ENCODE measurements at places on chromosomes 1 and 21.
A peak's percentile ranks its signal among the peaks of the same experiment; 100 is the strongest.

GRCh38 chr1:13794231-13795187 is 94.5 kb downstream of the PRDM2 start:
- DNase-seq: no peak

DNA sequence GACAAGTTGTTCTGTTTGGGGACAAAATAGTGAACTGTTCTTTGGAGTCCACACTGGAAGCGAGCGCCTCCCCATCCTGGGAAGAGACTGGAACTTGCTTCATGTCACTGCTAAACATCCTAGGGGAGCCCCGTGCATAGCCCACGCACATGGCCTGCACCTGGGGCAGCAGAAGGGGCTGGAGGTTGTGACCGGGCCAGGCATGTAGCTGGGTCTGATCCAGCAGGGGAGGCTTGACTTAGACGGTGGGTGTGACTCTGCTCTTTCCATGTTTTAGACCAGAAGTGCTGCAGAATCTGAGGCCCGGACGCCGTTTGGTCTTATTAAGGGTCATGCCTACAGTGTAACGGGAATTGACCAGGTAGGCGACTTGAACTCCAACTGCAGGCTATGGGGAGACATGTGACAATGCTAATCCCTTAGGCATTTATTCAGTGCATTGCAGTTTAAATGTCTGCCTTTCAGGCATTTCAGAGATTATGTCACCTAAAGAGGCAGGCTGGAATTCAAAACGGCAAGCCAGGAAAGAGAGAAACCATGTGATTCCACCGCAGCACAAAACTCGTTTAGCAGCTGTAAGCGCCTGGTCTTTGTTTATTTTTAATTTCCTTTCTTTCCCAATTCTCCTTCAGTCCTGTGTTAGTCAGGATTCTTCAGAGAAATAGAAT is 21.8 kb downstream of the CAPN9 start:
- no peak for DNase-seq

- peak; percentile 83 for DNase-seq
Measured at GRCh38 chr1:36553591-36554322, 71.0 kb upstream of the CSF3R start.

GRCh38 chr1:89276690-89277089 is 4.0 kb upstream of the GBP5 start:
- peak; percentile 27 for DNase-seq

DNA sequence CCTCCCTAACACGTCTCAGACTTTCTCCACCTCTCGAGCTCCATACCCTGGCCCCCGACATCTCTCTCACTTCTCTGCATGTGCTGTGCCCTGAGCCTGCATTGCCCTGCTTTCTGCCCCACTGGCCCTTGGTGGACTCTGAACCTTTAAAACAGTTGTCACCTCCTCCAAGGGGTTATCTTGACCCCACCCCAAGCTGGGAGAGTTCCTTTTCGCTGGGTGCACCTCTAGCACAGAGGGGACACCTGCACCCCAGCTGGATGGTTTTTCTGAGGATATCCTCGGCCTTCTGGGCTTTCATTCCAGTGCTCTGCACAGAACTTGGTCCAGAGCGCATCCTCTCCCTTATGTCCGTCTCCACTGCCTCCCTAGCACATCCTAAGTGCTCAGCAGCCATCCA is 4.2 kb upstream of the CDCP2 start:
- no peak for DNase-seq

DNA sequence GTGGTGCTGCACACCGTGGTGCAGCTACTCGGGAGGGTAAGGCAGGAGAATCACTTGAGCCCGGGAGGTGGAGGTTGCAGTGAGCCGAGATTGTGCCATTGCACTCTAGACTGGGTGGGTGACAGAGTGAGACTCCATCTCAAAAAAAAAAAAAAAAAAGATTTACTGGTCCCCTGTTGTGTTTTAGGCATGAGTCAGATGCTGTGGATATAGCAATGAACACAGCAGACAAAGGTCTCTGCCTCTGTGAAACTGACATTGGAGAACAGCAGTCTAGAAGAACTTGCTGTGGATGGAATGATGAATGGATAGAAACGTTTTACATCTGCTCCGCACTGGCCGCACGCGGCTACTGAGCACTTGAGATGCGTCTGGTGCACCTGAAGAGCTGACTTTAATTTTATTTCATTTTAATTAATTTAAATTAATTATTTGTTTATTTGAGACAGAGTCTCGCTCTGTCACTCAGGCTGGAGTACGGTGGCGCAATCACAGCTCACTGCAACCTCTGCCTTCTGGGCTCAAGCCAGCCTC is 24.5 kb upstream of the EPHA2 start:
- peak; percentile 57 for DNase-seq

GRCh38 chr1:208782186-208782585 is 538.0 kb upstream of the PLXNA2 start:
- no peak for DNase-seq

GRCh38 chr1:20693623-20694022 is 24.2 kb downstream of the KIF17 start:
- no peak for DNase-seq

- peak; percentile 57 for DNase-seq
Measured at GRCh38 chr1:226702318-226702956, 36.6 kb downstream of the ITPKB start.

DNA sequence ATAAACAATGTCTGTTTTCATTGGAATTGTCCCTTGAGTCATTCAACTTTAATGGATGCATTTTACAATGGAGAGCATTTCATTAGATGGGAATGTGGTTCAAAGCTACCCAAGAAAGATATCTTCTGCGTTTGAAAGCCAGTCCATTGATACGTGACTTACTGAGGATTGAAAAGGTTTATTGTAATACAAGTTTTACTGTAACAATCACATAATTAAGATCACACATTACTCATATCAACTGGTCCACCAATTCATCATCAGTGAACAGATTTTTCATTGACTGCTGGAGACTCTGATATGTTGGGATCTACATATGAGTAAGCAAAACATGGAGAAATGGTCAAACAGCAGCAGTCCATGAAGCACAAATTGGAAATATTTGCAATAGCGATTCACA is 32.8 kb downstream of the KRTAP24-1 start:
- no peak for DNase-seq

GRCh38 chr1:211714154-211714553 is 38.7 kb upstream of the NEK2 start:
- no peak for DNase-seq

GRCh38 chr1:246012341-246012740 is 494.7 kb downstream of the SMYD3 start:
- peak; percentile 66 for DNase-seq

DNA sequence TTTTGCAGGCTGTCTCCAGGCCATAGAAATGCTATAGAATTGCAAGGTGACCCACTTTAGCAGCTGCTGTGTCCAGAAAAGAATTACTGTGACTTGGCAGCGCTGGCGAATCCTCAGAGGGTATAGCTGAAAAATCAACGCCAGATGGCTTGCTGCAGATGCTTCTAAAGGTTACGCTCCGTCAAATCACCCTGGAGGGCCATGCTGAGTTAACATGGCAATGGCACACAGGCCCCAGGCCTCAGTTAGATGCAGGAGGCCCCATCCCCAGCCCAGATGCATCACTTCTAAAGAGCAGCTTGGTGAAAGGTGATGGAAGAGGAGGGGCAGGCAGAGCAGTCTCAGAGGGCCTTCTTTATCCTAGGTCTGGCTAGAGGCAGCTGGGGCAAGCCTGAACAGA is 18.0 kb downstream of the KIAA1614 start:
- DNase-seq: no peak

GRCh38 chr1:204652497-204652896 is 33.0 kb downstream of the LRRN2 start:
- DNase-seq: no peak

GRCh38 chr1:44282704-44283426 is 69.6 kb downstream of the DMAP1 start:
- DNase-seq: no peak

- no peak for DNase-seq
Measured at GRCh38 chr1:89085781-89086180, 20.8 kb upstream of the GBP1 start.

GRCh38 chr1:214506972-214507431 is 44.4 kb downstream of the PTPN14 start:
- peak; percentile 94 for DNase-seq

GRCh38 chr1:162387226-162388082 is 5.9 kb downstream of the C1orf226 start:
- no peak for DNase-seq
